ENCODE measurements at places on chromosomes 4 and X. TPM values are rescaled to one million over a fixed set of nuclear protein-coding genes. Genes with fewer than 3 reads are reported as not detected.

Gene ARSJ
- polyA plus RNA-seq = 5.7 TPM

Gene CT47C1
- not detected for polyA plus RNA-seq

Gene RASSF6
- 0.13 TPM for polyA plus RNA-seq

Gene ERVMER34-1
- 0.31 TPM for polyA plus RNA-seq

Gene ELOVL6
- 7.7 TPM for polyA plus RNA-seq

Gene SRPK3
- 277 TPM for polyA plus RNA-seq
